Calu3 (cell line): ENCODE measurements at places on chromosomes 4 and X. TPM values are rescaled to one million over a fixed set of nuclear protein-coding genes. Genes with fewer than 3 reads are reported as not detected.

GRCh38 chr4:184117662-184118199 lies 99.9 kb downstream of the ENPP6 start:
- no peaks in the 10 kb centered on the region for H3K36me3 ChIP-seq
- peaks cover 51% of the 10 kb centered on the region for H3K27me3 ChIP-seq
- no peak overlapping the region for H3K27ac ChIP-seq

The PAGE4 gene
- not detected in 2 replicates for total RNA-seq

DNA sequence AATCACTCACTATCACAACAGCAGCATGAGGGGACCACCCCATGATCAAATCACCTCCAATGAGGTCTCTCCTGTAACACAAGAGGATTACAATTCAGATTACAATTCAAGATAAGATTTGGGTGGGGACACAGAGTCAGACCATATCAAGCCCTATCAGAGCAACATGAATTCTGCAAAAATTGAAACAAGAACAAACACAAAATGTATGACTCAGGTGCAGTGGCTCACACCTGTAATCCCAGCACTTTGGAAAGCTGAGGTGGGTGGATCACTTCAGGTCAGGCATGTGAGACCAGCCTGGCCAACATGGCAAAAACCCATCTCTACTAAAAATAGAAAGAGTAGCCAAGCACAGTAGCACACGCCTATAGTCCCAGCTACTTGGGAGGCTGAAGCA lies 13.4 kb upstream of the HPSE start:
- H3K4me1 ChIP-seq, result no peaks in the 10 kb centered on the region
- H3K4me3 ChIP-seq, result no peak overlapping the region
- no peak for DNase-seq

The SOD3 gene
- total RNA-seq, result 26.2 and 33.7 TPM in 2 replicates

DNA sequence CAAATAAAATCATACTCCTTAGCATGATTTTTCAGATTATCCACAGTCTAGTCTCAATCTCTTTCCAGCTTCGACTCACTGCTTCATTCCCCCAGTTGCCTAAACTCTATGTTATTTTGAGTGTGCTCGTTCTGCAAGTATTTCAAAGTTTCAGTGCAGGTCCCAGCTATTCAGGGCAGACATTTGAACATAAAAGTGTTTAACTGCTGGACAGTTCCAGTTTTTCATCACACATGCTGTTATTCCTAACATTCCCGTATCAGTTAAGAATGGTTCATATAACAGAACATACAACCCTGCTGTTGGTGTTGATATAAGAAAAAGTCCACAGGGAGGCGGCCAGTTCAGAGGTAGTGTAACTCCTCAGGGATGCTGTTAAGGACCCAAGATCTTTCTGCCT lies 113.3 kb downstream of the SLIT2 start:
- H3K36me3 ChIP-seq, result no peaks in the 10 kb centered on the region
- no peaks in the 10 kb centered on the region for H3K4me1 ChIP-seq
- H3K4me3 ChIP-seq, result no peak overlapping the region

GRCh38 chr4:25810461-25811373 lies 52.1 kb downstream of the SEL1L3 start:
- peaks cover 8% of the 10 kb centered on the region for H3K4me1 ChIP-seq
- H3K4me3 ChIP-seq, result no peak overlapping the region
- no peak for DNase-seq
- H3K27ac ChIP-seq, result no peak overlapping the region

The PLAC1 gene
- total RNA-seq, result not detected in 2 replicates

The MYOZ2 gene
- not detected in 2 replicates for total RNA-seq

- H3K27ac ChIP-seq, result no peak overlapping the region
- H3K27me3 ChIP-seq, result peaks cover 35% of the 10 kb centered on the region
- H3K36me3 ChIP-seq, result no peaks in the 10 kb centered on the region
These were observed 11.3 kb upstream of the MXD4 start for GRCh38 chr4:2273221-2273620.

The STPG2 gene
- not detected in 2 replicates for total RNA-seq

The SGCB gene
- 10.4 and 11.8 TPM in 2 replicates for total RNA-seq

GRCh38 chr4:129179276-129179675 lies 83.3 kb downstream of the C4orf33 start:
- DNase-seq, result no peak
- H3K27me3 ChIP-seq, result no peaks in the 10 kb centered on the region
- H3K4me3 ChIP-seq, result no peak overlapping the region
- H3K36me3 ChIP-seq, result no peaks in the 10 kb centered on the region

GRCh38 chr4:148776941-148777340 lies 334.7 kb upstream of the NR3C2 start:
- H3K27ac ChIP-seq, result no peak overlapping the region
- no peak for DNase-seq
- no peaks in the 10 kb centered on the region for H3K36me3 ChIP-seq
- no peaks in the 10 kb centered on the region for H3K27me3 ChIP-seq

The KIAA1210 gene
- total RNA-seq, result 0.09 TPM in 1 of 2 replicates, not detected in the other

The SLC7A11 gene
- total RNA-seq, result 37.7 and 49.4 TPM in 2 replicates

DNA sequence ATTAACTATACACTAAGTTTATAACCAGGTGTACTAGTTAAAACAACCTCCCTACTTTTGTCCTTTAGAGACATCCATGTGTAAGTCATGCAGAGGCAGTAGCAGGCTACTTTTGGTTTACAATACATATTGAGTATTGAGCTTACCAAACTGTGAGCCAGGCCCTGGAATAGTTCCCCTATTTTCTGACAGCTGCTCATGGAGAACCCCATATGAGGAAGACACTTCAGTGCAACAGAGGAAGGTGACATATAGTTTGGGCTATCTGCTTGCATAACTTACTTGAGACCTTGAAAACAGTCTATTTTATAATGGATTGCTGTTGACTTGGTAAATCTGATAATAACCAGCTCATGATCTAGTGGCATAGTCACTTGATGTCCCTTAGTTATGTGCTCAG lies 190.5 kb downstream of the SH3BGRL start:
- no peak overlapping the region for H3K4me3 ChIP-seq
- H3K36me3 ChIP-seq, result no peaks in the 10 kb centered on the region
- no peaks in the 10 kb centered on the region for H3K27me3 ChIP-seq
- no peak overlapping the region for H3K27ac ChIP-seq
- DNase-seq, result no peak

DNA sequence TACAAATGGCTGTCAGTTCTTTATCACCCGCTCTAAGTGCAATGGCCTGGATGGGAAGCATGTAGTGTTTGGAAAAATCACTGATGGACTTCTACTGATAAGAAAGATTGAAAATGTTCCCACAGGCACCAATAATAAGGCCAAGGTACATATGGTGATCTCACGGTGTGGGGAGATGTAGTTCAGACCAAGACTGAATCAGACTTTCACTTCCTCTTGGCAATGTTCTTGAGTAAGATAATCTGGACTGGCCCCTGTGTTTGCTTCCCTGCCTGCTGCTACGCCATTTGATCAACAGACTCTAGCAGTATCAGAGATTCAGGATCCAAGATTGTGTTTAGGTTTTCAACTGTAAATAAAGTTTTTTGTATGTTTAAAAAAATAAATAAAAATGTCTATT lies 682.2 kb upstream of the AMOT start:
- H3K4me1 ChIP-seq, result no peaks in the 10 kb centered on the region
- no peak overlapping the region for H3K4me3 ChIP-seq
- H3K27me3 ChIP-seq, result no peaks in the 10 kb centered on the region
- no peak overlapping the region for H3K27ac ChIP-seq

GRCh38 chr4:140426610-140427105 lies 790 bp downstream of the CLGN start:
- H3K36me3 ChIP-seq, result peaks cover 9% of the 10 kb centered on the region
- H3K27ac ChIP-seq, result no peak overlapping the region
- H3K4me1 ChIP-seq, result no peaks in the 10 kb centered on the region

DNA sequence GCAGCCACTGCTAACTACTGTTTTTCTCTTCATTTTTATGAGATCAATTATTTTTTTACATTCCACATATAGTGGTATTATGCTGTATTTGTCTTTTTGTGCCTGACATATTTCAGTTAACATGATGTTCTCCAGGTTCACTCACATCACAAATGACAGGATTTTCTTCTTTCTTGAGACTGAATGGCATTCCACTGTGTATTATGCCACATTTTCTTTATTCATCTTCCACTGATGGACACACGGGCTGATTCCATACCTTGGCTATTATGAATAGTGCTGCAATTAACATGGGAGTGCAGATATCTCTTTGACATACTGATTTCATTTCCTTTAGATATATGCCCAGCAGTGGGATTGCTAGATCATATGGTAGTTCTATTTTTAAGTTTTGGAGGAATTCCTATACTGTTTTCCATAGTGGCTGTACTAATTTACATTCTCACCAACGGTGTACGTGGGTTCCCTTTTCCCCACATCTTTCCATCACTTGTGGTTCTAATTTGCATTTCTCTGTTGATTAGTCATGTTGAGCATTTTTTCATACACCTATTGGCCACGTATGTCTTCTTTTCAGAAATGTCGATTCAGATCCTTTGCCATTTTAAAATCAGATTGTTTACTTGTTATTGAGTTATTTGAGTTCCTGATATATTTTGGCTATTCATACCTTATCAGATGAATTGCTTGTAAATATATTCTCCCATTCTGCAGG lies 14.9 kb upstream of the ZCCHC4 start:
- no peaks in the 10 kb centered on the region for H3K4me1 ChIP-seq
- H3K4me3 ChIP-seq, result no peak overlapping the region
- no peak for DNase-seq

DNA sequence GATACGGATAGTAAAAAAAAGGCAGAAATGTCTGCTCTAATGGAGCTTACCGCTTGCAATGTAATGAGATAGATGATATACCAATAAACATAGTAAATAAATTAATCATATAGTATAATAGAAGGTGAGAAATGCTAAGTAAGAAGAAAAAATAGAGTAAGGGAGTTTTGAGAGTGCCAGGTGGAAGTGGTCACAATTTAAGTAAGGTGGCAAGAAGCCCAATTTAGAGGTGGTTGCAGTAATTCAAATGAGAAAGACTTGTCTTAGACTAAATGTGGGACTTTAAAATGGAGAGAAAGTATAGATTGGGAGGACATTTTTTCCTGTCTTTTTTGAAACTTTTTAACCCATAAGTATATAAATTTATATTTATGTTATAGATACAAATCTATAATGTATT lies 26.0 kb downstream of the TBC1D19 start:
- no peaks in the 10 kb centered on the region for H3K27me3 ChIP-seq
- DNase-seq, result no peak
- no peaks in the 10 kb centered on the region for H3K4me1 ChIP-seq
- H3K4me3 ChIP-seq, result no peak overlapping the region

DNA sequence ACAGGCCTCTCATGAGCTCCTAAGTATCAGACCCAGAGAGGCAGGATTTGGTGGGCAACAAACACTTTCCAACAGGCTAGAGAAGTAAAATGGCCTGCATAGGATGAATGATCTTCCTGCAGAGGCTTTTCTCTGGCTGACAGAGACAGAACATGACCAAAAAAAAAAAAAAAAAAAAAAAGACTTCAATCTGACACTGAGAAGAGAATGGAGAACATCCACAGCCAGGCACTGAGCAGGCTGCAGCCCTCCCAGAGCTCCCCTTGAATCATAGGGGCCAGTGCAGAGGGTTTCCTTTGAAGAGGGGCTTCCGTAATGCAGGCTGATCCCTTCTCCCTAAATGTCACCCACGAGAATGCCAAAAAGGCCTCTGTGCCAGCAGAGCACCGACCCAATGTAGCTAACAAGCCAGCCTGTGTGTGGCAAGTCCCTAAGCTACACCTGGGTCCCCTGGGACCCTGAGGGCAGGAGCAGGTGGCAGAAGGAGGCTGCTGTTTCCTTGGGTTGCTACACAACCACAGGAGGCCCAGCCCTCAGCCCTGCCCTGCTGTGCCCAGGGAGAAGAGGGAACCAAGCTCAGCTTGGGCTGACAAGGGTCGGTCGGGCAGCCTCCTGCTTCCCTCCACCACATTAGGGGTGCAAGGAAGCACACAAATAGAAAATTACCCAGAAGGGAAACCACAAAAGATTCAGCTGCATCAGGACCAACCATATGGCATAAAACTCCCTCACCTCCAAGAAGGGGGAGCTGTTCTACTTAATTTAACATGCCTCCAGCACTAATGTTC lies 55.6 kb downstream of the MAP7D2 start:
- no peak overlapping the region for H3K4me3 ChIP-seq
- no peak overlapping the region for H3K27ac ChIP-seq
- H3K4me1 ChIP-seq, result peaks cover 59% of the 10 kb centered on the region

GRCh38 chrX:14220386-14220944 lies 190.8 kb upstream of the GEMIN8 start:
- H3K36me3 ChIP-seq, result no peaks in the 10 kb centered on the region
- H3K4me1 ChIP-seq, result no peaks in the 10 kb centered on the region
